CD8-positive, alpha-beta T cell (primary cell): ENCODE measurements at places on chromosomes 6 and 20. TPM values are rescaled to one million over a fixed set of nuclear protein-coding genes. Genes with fewer than 3 reads are reported as not detected.
A peak's percentile ranks its signal among the peaks of the same experiment; 100 is the strongest.

C20orf202 gene
- not detected for total RNA-seq

FOXA2 gene
- not detected for total RNA-seq

DNA sequence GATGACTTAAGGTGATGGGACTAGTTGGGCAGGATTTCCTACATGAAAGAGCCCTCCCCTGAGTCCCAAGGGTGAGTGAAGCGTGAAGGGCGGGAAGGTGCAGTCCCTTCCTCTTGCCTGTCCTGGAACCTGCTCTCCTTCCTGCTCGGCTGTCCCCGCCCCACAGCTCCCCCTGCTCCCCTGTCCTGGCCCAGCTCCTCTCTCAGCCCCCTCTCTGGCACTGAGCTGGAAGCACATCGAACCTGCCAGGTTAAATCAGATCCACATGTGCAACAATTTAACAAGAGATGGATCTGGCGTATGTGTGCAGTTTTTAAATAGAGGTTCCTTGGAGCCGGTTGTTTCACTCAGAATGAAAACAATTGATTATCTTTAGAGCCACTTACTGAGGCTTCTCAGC lies 95.0 kb downstream of the LRFN2 start:
- DNase-seq: no peak

DNA sequence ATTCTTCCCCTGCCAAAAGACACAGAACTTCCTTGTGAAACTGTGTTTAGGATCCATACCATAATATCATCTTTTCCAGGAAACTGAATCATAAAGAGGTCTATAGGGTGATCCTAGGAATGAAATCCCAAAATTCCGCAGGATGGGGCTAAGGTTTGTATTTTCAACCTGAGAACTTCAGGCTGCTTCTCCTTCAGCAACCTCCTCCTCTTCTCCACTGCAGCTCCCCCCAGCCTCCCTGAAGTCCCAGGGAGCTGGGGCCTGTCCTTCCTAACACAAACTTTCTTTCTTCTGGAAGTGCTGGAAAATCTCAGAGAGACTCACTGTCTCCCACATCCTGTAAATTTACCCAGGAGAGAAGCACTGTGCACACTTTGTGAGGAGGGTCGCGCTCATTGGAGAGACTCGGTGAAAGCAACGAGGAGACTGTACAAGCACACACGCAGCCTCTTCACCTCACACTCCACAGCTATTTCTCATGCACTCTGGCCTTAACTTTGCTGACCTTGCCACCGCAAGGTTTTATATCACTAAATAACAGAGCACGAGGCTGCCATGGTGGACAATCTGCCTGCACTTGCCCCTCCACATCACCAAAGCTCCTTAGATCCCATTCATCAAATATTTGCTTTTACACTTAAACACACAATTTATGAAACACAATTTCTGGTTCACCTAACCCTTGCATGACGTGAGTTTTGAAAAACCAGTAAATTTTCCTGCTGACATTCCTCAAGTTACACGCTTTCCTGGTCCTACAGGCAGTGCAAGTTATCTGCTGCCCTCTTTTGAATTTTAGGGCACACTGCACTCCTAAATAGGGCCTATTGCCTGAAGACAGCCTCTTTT lies 14.3 kb downstream of the ID4 start:
- no peak for DNase-seq

DNA sequence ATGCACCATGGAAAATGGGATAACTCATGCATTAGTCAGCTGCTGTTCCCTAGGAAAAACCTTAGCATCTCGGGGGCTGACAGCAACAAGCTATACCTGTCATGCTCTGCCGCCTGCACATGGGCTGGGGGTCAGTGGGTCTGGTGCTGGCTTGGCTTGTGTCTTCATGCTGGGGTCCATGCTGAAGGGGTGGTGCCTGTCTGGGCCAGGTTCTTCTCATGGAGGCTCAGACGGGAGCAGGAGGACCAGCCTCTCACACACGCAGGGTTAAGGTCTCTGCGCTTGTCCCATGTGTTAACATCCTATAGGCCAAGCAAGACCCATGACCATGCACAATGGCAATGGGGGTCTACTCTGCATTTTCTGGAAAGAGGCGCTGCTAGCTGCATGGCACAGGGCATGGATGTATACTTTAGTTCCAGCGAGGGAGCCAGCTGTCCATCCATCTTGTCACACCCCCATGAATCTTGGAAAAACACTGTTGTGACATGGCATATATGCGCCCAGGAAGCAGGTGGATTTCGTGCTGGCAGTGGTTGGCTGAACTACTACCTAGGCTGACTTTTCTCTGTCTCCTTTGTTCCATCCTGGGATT lies 24.6 kb upstream of the CST3 start:
- no peak for DNase-seq

OR2H1 gene
- total RNA-seq: not detected

SLC44A4 gene
- total RNA-seq: not detected

DNA sequence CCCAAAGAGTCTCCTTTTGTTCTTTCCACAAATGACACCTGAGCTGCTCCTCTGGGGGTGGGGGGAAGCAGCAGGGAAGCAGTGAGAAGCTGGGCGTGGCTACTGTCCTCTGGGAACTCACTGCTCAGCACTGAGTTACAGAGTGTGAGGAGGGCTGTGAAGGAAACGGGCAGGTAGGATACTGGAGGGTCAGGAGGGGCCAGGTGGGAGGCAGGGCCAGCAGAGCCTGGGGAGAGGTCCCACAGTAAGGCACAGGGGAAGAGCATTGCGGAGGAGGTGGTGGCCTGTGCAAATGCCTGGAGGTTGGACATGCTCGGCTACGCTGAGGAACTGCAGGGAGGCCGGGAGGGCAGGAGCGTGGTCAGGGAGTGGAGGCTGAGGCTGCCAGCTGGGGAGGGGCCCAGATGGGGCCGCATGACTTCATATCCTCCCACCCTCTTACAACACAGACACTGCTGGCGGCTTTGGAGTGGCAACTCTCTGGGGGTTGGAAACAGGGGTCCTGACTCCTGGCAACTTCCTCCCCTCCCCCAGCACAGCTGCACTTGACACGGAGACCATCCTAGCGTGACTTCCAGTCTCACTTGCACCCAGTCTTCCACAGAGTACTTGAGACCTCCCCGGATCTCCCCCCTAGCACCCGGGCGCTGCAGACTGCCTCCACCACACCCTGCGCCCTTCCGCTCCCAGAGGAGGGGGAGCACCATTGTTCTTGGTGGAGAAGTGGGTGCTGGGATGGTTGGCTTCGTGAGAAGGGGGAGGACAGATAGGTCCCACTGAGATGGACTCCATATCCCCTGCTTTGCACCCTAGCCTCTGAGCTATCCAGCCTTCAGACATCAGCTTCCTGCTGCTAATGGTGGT lies 34.2 kb downstream of the RBM38 start:
- no peak for DNase-seq

- DNase-seq: peak; percentile 76
Measured at GRCh38 chr20:1212607-1213396, 9.5 kb downstream of the C20orf202 start.

DNA sequence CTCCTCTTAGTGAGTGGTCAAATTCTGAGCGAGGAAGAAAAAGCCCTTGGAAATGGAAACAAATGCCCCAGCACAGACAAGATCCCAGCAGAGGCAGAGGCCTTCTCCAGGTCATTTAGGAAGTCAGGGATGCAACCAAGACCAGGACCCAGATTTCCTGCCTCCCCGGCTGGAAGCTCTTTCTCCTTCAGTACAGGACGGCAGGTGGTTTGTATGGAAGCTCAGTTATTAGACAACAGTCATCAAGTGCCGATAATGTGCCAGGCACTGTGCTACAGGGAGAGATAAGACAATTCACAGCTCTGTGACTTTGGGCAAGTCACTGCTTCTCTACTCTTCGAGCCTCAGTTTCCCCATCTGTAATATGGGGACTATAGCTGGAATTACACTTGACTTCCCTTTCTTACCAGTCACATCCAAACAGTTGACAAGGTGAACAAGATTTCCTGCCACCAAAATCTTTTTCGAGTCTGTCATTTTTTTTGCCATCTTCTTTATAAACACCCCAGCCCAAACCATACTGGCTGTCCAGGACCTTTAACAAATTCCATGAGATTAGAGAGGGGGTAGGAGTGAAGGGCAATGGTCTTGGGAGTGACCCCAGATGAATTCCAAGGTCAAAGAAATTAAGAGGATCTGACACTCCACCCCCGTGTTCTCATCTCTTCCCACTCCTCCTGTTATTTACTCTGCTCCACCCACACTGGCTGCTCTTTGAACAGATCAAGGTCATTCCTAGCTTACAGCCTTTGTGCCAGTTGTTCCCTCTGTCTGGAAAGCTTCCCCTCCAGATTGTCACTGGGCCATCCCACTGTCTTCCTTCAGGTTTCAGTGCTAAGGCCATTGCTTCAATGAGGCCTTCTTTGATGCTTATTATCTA lies 6.0 kb downstream of the MMP9 start:
- DNase-seq: no peak

GRCh38 chr6:148212366-148212765 lies 130.3 kb upstream of the SASH1 start:
- no peak for DNase-seq

DNA sequence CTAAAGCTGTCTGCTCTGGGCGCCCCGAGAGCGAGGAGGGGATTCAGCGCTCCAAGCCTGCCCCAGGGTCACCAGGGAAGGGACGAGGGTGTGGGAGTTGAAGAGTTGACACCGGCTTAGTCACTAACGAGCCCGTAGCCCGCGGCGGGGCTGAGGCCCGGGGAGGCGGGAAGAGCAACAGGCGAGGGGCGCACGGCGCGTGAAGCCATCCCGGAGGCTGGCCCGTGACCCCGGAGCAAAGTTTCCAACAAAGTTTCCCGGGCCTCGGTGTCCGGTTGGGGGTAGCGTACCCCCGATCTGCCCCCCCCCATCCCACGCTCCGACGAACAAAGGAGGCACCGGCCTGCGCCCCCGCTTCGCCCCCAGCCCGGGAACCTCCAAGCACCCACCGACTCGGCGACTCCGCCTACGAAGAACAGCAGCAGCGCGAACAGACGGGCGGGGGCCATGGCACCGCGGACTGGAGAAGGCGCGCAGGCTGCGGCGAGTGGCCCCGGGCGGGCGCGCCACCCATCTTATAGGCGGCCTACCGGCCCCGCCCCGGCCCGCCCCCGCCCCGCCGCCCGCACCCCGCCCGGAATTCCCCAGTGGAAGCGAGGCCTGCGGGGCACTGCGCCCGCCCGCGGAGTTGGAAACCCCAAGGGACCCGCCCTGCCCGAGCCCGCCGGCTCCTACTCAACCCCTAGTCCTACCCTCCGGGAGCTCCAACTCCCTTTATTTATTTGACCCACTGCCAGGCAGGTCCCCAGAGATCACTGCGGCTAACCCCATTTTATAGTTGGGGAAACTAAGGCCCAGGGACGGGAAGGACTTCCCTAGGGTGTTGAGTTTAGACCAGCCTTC lies at the start of gene SDC4:
TSS of gene SDC4 (minus strand) at position 489 of the 843 bp plus-strand sequence. CDS start at position 449, 40 bp downstream.
- DNase-seq: peak; percentile 55

ADTRP gene
- 5.0 TPM for total RNA-seq

DNA sequence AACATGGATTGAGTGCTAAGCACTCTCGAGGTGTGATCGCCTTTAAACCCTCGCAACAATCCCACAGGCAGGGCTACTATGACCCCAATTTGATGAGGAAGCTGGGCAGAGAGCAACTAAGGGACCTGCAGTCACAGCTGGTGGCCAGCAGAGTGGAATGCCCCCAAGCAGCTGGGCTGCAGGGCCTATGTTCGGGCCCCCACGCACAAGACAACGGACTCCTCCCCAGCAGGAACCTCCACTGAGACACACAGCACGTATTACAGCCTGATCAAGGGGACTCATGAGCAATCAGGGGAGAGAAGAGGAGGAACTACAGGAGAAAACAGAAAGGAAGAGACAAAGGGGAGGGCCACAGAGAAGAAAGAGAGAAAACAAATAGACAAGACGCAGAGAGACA lies 21.7 kb downstream of the CST7 start:
- DNase-seq: no peak

DNA sequence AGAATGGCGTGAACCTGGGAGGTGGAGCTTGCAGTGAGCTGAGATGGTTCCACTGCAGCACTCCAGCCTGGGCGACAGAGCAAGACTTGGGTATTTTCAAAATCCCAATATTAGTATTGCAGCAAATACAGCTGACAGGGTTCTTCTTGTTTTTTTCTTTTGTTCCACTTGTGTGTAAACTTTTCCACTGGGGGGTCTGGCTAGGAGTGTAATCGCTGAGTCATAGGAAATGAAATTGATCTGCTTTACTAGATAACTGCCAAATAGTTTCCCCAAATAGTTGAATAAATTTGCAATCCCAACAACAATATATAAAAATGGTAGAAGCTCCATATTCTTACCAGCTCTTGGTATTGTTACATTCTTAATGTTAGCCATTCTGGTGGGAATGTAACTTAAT lies 526.0 kb upstream of the SOX4 start:
- no peak for DNase-seq

ABHD16B gene
- total RNA-seq: not detected

PTCHD4 gene
- not detected for total RNA-seq

GRCh38 chr6:135750081-135750480 lies 101.4 kb upstream of the PDE7B start:
- DNase-seq: no peak

- no peak for DNase-seq
Measured at GRCh38 chr6:34340906-34341480, 51.5 kb downstream of the NUDT3 start.

- no peak for DNase-seq
Measured at GRCh38 chr6:65191471-65191870, 515.6 kb downstream of the EYS start.

DNA sequence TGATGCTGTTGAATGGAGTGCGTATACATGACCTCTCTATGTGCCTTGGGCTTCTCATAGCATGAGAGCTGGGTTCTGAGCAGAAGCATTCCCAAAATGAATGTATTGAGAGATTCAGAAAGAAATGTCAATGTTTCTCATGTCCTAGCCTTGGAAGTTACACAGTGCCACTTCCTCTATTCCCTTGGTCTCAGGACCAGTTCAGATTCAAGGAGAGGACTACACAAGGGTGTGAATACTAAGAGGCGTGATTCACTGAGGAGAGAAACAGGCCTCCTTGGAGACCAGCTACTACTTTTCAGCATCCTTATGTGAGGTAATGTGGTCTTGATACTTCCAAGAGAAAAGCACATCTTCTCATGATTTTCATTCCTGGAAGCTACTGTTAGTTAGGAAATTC lies 10.4 kb downstream of the PPARD start:
- DNase-seq: no peak

GRCh38 chr6:125741336-125741735 lies 8.1 kb upstream of the HEY2 start:
- no peak for DNase-seq

GRCh38 chr6:132785936-132786335 lies 12.5 kb downstream of the SLC18B1 start:
- no peak for DNase-seq

- no peak for DNase-seq
Measured at GRCh38 chr6:158471339-158471738, 88.6 kb upstream of the TMEM181 start.

PNPLA1 gene
- not detected for total RNA-seq

DNA sequence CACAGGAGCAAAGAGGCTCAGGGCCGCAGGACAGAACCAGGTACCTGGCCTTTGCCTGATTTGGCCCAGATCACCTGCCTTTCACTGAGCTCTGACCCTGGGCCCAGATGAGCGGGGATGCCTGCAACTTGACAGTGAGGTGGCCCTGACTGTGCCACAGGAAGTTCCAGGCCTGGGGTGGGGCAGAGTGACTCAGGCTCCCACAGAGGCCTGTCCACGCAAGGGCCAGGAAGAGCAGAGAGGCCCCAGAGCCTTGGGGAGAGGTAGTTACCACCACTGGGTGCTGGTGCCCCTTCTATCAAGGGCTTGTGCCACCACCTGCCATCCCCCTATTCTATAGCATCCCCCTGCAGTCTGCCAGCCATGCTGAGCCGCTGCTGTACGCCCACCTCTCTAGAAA lies 4.1 kb upstream of the NOL4L start:
- DNase-seq: no peak
